Fibroblast of skin of abdomen (primary cell): ENCODE measurements at places on chromosomes 11 and 22.
A peak's percentile ranks its signal among the peaks of the same experiment; 100 is the strongest.

DNA sequence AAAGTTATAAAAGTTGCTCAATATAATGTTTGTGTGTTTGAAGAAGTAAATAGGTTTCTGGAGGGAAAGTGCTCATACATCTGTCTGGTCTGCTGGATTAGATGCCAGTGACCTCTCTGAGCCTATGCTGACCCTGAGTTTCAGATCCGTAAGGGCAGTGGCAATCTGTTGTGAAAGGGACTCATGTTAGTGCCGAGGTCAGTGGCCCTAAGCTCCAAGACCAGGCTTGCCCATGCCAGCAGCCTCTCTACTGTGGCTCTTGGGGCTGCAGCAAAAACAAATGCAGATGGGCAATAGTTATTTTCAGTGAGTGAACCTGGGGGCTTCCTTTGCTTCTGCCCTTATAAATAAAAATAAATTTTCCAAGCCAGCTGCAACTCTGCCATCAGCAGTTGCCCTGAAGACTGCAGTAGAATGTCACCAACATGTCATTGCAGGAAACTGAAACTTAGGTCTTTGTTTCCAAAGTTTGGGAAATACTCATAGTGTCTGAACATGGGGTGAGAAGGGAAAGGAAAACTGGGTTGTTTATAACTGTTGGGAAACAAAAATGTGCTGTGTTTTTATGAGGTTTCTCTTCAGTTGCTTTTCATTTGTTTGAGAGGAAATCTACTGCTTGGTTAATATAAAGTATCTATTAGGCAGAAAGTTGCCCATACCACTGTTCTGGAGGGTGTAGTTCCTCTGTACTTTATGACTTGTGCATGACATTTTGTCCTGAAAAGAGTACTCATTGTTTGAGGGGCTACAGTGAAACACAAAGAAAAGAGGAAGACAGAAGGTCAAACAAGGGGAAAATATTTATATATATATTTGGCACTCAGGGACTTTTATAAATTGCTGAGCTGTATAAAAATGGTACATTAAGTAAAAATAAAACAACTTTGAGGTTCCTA, 9.5 kb upstream of the MS4A4E start:
- DNase-seq, result no peak

DNA sequence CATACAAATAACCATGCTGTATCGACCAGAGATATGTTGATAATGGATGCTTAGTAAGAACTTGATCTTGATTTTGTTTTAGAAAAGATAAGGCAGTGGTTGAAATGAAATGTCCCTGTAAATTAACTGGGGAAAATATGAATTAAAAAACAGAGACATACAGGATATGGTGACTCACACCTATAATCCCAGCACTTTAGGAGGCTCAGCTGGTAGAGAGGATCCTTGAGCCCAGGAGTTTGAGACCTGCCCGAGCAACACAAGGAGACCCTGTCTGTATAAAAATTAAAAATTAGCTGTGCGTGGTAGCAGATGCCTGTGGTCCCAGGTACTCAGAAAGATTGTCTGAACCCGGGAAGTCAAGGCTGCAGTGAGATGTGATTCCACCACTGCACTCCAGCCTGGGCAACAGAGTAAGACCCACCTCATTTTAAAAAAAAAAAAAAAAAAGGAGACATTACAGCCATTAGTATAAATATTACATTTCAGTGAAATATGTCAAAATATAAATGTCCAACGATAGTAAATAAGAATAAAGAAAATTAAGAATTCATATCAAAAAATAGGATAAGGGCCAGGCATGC, 4.6 kb downstream of the PICALM start:
- peak; percentile 28 for DNase-seq

GRCh38 chr11:94638301-94638901, 71.2 kb downstream of the PIWIL4 start:
- DNase-seq, result peak; percentile 61

DNA sequence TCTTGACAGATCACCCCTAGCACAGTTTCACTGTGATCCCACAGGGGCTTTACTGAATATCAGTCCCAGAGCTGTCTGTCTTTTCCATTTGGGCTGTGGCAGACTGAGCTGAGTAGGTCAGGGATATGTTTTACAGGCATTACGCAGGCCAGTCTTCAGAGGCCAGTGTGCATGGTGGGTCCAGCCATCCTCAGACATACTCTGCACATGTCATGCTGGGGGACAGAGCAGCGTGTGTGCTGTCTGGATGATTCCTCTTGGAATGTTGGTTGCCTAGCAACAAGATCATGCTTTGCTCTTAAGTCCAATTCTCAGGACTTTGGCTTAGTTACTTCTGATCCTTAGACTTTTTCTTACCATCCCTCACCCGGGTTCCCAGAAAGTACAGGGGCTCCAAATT, 736.5 kb downstream of the DLG2 start:
- DNase-seq, result peak; percentile 65

DNA sequence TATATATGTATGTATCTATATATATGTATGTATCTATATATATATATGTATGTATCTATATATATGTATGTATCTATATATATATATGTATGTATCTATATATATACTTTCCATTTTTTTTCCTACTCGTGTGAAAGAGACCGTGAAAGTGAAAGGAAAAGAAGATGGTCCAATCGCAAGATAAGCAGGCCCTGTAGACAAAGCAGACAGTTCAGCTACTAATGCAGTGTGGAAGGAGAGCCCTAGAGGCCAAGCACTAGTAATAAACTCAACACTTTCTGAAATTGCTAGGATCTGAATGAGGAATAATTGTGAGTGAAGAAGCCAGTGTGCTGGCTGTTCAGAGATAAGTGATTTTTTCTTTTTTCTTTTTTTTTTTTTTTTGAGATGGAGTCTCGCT, 47.2 kb downstream of the MCHR1 start:
- no peak for DNase-seq

- no peak for DNase-seq
Measured at GRCh38 chr22:36998620-36999351, 20.5 kb downstream of the TST start.

DNA sequence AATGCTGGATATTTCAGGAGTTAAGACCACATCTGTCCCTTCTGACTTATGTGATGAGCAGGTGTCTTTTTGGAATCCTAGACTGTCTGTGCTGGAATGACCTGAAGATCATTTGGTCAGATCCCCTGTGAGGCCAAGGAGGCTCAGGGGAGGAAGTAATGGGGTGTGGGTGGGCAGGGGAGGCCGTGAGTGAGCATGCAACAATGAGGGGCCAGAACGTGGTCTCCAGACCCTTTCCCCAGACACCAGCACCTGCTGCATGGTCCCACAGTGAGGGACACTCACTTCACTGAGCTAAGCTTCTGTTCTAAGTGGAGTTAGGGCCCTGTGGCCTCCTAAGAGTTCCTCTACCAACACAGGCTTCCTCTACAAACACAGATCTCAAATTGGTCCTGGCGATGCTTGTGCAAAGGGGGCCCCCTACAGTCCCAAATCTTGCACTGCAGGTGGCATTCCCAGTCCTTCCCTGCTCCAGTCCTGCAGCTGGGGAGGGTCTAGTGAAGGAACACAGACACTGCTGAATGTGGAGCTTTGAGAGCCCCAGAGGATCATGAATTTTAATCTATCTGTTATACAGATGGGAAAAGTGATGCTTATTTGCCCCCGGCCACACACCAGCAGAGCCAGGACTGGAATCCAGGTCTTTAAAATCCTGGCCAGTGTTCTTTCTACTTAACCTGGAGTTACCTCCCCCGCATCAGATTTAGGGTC, 7.4 kb downstream of the USP2 start:
- DNase-seq, result peak; percentile 67

DNA sequence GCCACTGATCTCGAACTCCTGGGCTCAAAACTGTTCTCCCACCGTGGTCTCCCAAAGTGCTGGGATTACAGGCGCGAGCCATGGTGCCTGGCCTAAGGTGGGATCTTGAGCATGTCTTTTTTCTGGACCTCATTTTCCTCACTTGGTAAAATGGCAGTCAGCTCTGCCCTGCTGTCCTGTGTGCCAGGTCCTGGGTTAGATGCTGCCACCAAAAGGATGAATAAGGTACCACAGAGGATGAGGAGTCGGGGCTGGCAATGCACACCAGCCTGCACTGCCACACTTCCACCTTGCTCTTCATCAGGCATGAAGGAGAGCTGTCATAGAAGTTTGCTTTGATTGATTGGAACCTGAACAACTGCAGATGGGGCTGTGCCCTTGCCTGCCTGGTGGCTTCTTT, 32.3 kb downstream of the ACO2 start:
- DNase-seq, result no peak

- DNase-seq, result peak; percentile 57
Measured at GRCh38 chr11:10261821-10262220, 32.2 kb downstream of the SBF2 start.

DNA sequence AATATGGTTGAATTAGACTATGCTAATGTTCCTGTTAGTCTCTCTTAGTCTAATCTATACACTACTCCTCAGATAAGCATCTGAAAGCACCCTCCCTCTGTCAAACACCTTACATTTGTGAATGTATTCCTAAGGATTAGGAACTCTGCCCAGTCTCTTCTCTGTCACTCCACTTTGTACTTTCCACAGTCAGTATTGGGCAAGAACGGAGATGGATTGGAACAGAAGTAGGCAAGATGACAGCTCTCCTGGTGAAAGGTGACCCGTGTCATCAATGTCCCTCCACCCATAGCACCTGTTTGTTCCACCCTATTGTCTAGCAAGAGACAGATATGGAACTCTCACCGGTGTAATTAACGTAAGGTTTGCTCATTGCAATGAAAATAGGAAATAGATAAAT, 613.8 kb downstream of the CNTN5 start:
- DNase-seq, result no peak

GRCh38 chr11:67468456-67468758, 644 bp downstream of the TMEM134 start:
- no peak for DNase-seq

GRCh38 chr11:117547195-117547850, 219.7 kb downstream of the CEP164 start:
- no peak for DNase-seq

- DNase-seq, result no peak
Measured at GRCh38 chr11:2122907-2123627, 16.1 kb downstream of the IGF2 start.

GRCh38 chr11:1480191-1480554, 6.4 kb downstream of the MOB2 start:
- DNase-seq, result no peak

GRCh38 chr22:28417431-28417830, 262.2 kb downstream of the TTC28 start:
- DNase-seq, result no peak

DNA sequence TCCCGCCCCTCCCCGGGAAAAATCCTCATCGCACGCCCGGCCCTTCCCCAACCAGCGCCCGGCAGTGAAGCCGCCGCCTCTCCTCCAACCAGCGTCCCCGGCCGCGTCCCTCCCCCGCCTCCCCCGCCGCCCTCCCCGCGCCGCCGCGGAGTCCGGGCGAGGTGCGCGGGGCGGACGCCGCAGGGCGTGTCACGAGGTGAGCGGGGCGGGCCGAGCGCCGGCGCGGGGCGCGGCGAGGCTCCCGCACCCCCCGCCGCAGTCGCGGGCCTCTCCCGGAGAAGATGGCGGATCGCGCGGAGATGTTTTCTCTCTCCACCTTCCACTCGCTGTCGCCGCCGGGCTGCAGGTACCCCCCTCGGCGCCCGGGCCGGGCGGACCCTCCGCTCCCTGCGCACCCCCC, at the start of gene MAPK8IP2:
Gene MAPK8IP2, plus strand, starts transcription at position 256 of the 400 bp plus-strand sequence. Its CDS starts 26 bp downstream, at position 282.
- DNase-seq, result no peak

- DNase-seq, result no peak
Measured at GRCh38 chr11:79076526-79077115, 364.2 kb downstream of the TENM4 start.

- no peak for DNase-seq
Measured at GRCh38 chr22:28405588-28405987, 274.1 kb downstream of the TTC28 start.

DNA sequence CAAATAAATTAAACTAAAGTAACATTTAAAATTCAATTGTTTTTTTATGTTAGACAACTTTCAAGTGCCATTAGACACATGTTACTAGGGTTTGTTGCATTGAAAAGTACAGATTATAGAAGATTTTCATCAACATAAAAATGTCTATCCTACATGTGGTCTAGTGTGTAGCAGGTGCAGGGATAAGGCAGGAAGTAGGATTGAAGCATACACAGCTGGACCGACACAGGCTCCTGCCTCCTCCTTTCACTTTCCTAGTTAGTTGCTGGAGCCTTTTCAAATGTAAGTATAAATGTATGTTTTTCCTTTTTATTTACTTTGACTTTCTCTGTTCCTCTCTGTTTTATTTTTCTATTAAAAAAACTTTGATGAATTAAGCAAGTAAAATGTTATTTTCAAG, 246.9 kb upstream of the LUZP2 start:
- DNase-seq, result no peak

DNA sequence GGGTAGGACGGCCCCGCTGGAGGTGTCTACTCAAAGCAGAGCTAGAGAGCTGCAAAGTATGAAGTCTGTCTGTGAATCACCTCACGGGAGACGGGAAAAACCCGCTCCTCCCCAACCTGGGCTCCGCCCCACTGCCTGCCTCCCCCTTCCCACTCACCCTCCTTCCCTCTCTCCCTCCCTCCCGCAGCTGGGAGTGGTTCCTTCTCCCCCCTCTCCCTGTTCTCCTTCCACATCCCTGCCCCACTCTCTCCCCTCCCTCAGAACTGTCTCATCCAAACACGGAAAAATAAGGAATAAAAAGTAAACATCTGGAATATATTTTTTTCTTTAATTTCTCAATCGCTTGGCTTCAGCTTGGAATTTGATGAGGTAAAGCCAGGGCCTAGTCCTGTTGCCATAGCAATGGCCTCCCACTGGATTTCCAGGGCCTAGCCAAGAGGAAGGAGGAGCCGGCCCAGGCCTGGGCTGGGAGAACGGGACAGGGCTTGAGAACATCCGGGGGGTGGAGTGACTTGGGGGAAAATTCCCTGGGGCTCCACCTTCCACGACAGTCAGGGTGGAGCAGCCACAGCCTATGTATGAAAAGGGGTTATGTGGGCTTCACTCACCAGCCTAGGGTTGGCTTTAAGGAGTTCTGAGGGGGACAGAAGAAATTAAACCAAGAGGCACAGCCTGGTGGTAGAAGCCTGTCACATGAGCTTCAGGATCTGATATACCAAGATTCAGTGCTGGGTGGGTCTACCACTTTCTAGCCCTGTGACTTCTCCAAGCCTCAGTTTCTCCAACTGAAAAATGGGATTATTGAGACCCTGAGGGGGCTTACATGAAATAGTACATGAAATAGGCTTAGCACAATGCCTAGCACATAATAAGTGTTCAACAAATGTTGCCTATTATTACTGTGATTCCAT, 2.2 kb downstream of the TNKS1BP1 start:
- peak; percentile 99 for DNase-seq

GRCh38 chr11:105000797-105001196, 22.2 kb downstream of the CASP5 start:
- DNase-seq, result no peak

- peak; percentile 35 for DNase-seq
Measured at GRCh38 chr11:8080674-8081590, at the start of gene TUB. TUB (plus strand) TSS chr11:8081211; CDS start chr11:8081511, 300 bp downstream.

GRCh38 chr11:81444297-81444696, 1289.4 kb downstream of the FAM181B start:
- no peak for DNase-seq

GRCh38 chr11:393219-394033, 583 bp upstream of the PKP3 start:
- DNase-seq, result peak; percentile 84

- DNase-seq, result no peak
Measured at GRCh38 chr22:40433416-40434090, 63.2 kb downstream of the SGSM3 start.
